Suppressor macrophage treated with lipopolysaccharide for 4 hours (primary cell): ENCODE measurements at places on chromosomes 11 and 22.

DNA sequence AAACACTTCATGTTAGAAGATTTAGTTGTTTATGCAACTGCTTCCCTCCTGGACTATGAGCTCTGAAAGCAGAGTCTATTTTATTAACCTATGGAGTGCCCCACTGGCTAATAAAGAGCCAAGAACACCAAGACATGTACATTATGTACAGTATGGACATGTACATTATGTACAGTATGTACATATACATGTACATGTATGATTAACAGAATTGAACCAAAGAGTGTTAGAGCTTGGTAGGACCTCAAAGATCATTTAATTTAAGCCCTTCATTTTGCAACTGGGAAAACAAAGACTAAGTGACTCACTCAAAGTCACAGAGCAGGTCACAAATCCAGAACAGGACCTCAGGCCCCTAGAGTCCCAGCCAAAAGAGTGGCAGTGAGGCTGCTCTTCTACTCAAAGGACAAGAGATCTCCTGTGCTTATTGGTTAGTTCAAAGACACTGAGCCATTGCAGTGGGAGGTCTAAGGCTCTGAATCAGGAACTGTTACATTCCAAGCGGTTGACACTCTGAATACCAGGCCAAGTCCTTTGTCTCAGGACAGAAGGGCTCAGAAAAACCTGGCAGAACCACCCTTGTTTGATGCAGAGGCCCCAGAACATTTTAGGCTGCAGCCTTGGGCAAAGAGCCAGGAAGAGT lies 103.8 kb downstream of the FAM168A start:
- DNase-seq, result no peak

GRCh38 chr22:37162221-37163095 lies 12.7 kb upstream of the IL2RB start:
- DNase-seq, result peak; percentile 31

DNA sequence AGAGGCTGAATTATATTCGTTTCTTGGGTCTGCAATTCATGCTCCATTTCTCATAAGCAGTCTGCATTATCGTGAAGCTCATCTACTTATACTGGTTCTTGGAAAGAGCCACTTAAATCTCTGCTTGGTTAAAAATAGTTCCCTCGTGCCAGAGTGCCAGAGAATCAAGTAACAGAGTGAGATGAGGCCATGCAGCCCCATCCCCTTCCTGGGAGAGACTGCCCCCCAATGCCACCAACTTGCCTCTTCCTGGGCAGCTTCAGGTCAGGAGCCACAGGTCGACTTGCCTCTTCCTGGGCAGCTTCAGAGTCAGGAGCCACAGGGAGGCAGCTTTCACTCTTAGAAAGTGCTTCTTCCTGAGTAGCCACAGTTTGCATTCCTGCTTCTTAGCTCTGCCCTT lies 223.9 kb upstream of the ZBED5 start:
- DNase-seq, result no peak

- DNase-seq, result peak; percentile 64
These were observed 5.4 kb downstream of the GRK2 start for GRCh38 chr11:67271541-67272284.

- no peak for DNase-seq
These were observed 95.5 kb downstream of the CEP164 start for GRCh38 chr11:117423046-117423575.

DNA sequence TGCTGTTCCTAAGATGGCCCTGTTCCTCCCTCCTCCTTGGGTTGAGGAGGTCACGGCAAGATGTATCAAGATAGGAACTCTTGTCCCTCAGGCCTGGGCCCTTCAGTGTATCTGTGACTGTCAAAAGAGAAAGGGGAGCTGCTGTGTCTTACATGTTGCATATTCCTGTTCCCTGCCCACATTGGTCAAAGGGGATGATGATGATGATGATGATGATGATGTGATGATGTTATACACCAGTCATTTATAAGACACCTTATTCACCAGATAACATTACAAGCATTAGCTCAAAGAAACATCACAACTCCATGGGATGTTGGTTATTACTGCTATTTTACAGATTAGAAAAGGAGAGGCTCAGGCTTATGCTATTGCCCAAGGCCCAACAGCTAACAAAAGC lies 13.7 kb downstream of the FXYD6 start:
- DNase-seq, result no peak

GRCh38 chr11:12528487-12528886 lies 145.7 kb upstream of the TEAD1 start:
- no peak for DNase-seq

DNA sequence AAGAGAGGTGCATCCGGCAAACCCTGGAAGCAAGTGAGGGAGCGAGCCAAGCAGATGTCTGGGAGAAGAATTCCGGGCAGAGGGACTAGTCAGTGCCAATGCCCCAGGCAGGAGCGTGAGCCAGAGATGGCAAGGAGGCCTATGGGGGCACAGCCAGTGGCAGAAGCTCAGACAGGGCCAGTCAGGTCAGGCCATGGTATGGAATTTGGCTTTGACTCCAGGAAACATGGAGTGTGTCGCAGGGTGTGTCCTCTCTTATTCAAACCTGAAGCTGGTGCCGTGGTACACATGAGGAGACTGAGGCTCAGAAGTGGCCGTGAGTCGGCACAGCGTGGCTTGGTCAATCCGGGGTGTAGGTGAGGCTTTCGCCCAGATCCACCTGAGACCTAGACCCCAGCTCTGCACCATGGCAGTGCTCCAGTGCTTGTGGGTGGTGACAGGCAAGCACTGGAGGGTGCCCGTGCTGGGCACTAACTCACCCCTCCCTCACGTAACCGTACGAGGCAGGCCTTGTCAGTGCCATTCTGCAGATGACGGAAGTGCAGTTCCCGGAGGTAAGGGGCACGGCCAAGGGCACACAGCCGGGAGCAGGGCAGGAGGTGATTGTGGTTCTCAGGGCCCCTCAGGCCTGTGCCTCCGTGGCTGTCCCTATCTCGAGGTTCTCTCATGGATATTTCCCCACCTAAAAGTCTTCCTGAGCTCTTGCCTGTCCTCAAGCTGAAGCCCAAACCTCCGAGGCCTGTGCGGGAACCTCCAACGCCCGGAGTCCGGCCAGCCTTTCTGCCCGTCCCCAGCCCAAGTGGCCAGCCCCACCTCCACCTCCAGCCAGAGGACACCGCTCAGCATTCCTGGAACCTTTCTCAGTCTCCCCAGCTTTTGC lies 10.6 kb upstream of the SPI1 start:
- DNase-seq, result peak; percentile 37

DNA sequence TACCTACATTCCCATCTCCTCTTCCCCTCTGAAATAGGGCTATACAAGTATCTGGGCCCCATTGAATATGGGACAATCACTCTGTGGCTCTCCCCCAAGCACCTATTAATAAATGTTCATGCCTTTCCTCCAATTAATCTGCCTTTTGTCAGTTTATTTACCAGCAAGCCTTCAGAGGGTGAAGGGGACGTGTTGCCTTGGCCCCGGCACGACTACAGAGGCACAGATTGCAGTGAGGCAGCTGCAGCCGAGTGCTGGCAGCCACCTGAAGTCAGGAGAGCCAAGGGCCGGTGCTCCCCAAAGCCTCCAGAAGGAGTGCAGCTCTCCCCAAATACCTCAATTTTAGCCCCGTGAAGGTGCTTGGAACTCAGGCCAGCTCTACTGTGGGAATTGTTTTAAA lies 580.9 kb upstream of the B3GAT1 start:
- DNase-seq, result no peak

DNA sequence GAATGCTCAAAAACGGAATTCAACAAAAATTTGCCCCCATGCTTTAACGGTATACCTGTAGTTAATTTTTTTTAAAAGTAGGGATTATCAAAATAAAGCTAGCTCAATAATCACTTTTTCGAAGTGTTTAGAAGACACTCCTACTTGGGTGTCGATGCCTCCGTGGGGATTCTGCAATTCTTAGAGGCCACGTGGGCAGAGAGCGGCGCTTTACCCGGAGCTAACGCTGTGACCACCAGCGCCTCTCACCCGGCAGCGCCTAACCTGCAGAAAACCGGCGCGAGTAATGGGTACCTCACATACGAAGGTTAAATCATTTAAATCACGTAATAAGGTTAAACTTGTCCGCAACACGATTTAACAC lies 583 bp downstream of the TAF1D start:
- peak; percentile 80 for DNase-seq

DNA sequence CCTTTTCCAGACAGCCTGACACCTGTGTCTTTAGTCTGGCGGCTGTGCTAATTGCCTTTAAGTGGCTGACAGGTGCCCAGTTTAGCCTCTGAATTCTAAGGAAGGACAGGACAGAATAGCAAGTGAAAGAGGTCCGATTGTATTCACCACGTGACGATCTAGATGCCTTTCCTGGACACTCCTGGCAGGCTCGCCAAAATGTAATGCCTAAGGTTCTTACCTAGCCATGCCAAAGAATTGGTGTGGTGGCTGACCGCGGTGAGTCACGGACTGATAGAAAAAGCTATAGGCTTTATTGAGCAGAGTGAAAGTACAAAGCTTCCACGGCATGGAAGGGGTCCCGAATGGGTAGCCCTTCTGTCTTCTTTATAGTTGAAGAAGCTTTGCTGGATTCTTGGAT lies 26.7 kb downstream of the ANKRD42 start:
- no peak for DNase-seq

DNA sequence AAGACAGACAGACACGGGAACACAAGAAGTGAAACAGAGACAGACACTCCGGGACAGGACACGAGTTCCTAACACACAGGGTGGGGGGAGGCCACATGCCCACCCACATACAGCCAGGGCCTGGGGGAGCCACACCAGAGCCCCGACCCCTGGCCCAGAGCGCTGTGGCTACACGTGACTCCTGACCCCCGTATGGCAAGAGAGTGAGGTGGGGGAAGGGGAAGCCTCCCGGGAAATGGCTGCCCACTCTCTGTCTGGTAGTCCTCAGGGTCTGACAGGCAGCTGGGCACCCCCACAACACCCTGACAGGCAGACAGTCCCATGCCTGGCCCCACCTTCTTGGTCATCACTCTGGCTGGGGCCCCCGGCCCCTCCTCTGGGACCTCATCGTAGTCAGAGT lies 38.6 kb upstream of the PDE2A start:
- DNase-seq, result no peak

GRCh38 chr22:41844513-41844912 lies 11.6 kb downstream of the SREBF2 start:
- no peak for DNase-seq

- peak; percentile 91 for DNase-seq
These were observed 9.0 kb upstream of the AHNAK start for GRCh38 chr11:62555464-62556107.

GRCh38 chr11:102318469-102318868 lies 1.2 kb downstream of the BIRC3 start:
- DNase-seq, result peak; percentile 90

- DNase-seq, result no peak
These were observed 120.1 kb upstream of the OR9Q1 start for GRCh38 chr11:57903441-57904123.

GRCh38 chr11:86214710-86215109 lies 29.8 kb upstream of the EED start:
- DNase-seq, result peak; percentile 95

DNA sequence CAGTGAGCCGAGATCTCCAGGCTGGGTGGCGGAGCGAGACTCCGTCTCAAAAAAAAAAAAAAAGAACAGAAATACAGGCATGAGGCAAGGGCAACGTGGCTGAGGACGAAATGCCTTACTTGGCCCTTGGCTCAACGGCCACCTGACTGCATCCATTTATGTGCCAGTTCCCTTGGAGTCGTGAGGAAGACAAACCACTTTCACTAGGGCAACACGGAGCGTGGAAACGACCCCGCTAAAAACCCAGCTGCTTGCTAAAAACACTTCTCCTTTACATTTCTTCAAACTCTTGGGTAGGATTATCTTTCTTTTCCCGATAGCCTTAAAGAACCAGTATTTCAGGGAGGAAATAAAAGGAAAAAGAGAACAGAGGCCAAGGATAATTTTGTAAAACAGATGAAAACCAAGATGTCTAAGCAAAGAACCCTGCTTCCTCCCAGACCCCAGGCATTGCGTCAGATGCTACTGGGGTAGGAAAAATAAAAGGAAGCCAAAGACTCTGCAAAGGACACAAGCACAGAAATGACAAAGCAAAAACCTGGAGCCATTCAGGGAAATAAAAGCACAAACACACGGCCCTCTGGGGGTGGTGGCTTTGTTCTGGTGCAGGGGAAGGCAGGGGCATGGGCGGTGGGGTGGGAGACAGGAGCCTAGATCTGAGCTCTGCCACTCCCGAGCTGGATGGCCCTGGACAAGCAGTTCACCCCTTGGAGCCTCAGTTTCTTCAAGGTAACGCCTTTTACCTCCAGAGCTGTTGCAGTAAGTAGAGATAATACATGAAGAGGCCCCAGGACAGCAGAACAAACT lies 37.0 kb downstream of the PC start:
- DNase-seq, result peak; percentile 71

DNA sequence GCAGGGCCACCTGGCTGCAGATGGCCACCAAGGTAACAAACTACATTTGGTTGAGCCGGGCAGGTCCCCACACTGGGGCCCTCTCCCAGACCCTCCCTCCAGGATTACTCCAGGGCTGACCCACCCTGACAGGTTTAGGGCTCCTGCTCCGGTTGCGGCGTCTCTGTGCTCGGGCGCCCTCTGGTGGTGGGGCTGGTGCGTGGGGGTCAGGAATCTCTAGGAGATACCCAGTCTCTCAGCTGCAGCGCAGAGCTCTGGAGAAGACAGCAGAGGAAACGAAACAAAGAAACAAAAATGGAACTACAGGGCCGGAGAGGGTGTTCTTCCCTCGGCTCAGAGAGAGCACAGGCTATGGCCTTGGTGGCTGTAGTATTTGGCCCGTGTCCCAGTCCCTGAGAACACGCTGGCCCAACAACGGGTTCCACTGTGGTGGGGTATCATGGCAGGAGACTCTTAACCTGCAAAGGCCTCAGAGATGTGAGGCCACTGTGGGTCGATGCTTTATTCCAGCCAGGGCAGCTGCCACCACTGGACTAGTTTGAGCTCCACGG lies 2.4 kb downstream of the C11orf96 start:
- DNase-seq, result peak; percentile 89

DNA sequence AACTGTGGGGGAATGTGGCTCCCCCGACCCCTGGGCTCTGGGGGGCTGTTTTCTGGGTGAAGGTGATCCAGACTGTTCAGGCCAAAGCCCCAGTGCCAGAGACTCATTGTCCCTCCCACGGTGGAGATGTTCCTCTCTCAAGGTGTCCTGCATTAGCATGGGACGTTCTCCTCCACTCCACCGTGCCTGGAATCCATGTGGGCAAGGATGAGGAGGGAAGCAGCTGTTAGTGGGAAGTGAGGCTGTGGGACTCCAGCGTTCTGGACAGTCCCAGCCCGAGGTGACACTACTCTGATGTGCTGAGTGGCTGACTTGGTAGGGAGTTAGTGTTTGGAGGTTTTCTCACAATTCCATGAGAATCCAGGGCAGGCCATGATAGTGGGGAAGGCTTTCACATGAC lies 31.4 kb upstream of the CLDN5 start:
- DNase-seq, result no peak

GRCh38 chr11:42049650-42050049 lies 590.2 kb upstream of the LRRC4C start:
- no peak for DNase-seq

- DNase-seq, result no peak
These were observed 7.1 kb upstream of the ADORA2A start for GRCh38 chr22:24420072-24420976.

GRCh38 chr11:111370902-111371578 lies 8.0 kb downstream of the POU2AF1 start:
- DNase-seq, result no peak

- no peak for DNase-seq
These were observed 38.4 kb upstream of the HORMAD2 start for GRCh38 chr22:30041881-30042280.

- no peak for DNase-seq
These were observed 141.6 kb downstream of the SNX19 start for GRCh38 chr11:130774703-130775102.
